ENCODE measurements at places on chromosomes 12 and 14.

GRCh38 chr12:43111608-43112007 lies 440.4 kb downstream of the ADAMTS20 start:
- DNase-seq, result no peak

DNA sequence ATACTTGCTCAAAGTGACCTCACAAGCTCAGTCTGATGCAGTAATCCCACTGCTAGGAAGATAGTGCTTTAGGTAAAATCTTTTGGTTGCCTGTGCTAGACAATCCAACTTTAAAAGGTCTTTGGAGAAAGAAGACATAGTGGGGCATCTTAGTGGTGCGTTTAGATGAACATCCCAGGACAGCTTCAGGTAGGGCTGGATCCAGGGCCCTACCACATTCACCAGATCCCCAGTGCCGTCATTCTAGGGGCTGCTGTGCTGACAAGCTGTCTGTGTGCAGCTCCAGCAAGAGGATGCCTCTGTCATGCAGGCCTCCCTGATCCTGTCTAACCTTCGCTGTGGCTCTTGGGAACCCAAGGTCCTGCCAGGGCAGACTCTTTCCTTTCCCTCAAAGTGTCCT lies 100.7 kb upstream of the EIF5 start:
- DNase-seq, result no peak

DNA sequence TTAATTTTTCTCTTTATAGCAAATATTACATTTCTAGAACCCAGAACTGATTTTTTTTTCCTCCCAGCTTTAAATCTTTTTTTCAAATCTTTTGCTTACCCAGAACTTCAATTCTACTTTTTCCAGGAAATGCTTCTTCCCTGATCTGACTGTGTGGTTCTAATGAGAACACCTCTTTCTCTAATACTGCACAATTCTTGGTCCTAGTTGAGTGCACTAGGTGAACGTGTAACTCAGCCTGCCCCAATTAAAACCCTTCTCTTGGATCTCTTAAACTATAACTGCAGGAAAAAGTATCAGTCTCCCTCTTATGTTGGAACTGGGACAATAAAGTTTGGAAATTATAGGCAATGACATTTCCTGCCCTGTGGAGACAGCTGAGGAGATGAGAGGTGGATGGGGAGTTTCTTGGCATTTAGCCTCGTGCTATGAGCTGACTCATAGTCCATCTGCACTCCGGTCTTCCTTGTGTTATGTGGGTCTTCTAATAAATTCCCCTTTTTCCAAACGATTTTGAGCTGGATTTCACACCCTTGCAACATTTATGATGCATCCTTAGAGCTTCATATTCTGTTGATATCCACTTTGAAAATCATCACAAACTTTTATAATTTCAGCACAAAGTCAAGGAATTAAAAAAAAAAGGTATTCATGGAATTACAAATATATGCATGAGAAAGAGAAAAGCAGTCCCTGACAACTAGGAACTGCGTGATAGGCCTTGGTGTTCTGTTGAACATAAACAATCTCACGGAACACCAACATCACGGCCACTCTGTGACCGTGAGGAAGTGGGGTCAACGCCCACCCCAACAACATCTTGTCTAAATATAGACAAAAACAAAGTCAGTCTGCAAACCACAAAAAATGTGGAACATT lies 52.4 kb downstream of the BRMS1L start:
- DNase-seq, result no peak

DNA sequence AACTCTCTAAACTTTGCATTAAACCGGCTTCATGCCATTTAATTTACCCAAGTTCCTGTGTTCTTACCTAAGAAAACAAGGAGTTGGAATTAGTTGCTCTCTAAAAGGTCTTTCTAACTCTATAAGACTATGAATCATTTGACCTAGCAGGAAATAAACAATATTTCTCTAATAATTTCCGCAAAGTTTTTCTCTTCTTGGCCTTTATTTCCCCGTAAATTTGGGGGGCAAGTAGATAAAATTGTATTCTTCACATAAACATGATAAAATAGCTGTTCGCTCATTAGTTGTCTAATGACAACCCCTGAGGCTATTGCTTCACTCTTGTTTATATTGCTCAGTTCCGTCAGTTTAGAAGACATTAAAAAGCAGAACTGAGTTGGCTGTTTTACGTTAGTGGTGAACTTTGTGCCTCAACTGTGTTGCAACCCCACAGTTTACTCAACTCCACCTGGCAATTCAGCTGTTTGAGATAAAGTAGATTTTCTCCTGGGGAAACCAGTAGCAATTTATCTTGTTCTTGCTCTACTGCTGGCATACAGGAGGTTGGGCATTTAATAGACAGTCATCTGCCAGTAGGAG lies 74.7 kb downstream of the BTG1 start:
- no peak for DNase-seq

GRCh38 chr12:6340032-6340638 lies 1.7 kb downstream of the TNFRSF1A start:
- no peak for DNase-seq

Data from KG1 (cell line).